ENCODE measurements at places on chromosomes 5 and 9.

- peak; percentile 59 for DNase-seq
These were observed 20.2 kb downstream of the ARSB start for GRCh38 chr5:78964889-78965288.

DNA sequence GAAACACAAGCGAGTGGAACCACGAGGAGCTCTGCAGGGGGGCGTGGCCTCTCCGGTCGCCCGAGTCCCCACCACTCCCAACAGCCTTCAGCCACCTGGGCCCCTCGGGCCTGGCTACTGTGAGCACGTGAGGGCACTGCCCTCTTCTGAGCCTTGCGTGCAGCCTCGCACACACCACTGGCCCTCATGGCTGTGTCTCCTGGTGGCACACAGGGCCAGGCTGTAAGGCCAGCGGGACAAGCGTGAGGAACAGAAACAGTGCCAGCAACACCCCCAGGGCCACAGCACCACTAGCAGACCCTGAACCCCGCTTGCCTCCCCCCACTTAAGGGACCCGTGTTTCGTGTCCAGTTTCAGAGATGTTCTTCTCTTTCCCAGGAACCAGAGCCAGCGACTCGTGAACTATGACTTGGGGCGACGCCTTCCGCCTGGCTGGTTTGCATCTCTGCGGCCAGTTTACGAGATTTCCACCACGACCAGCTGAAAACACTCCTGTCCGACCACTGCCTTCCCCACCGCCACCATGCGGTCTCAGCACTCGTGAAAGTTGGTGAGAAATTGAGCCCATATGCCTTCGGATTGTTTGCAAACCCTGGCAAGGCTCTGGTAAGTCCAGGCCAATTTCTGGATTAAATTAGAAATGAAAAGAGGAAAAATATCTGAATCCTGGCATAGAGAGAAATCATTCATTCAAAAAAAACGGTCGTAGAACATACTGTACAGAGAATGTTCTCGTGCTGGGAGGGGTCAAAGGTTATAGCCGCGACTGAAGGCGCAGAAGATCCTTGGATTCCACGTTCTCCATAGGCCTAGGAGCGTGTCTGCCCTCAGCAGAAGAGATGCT lies 135.6 kb downstream of the ZNF354C start:
- DNase-seq: no peak

GRCh38 chr5:66511491-66511890 lies 84.7 kb upstream of the MAST4 start:
- DNase-seq: no peak

- no peak for DNase-seq
These were observed 3.1 kb upstream of the IL7R start for GRCh38 chr5:35853631-35854030.

DNA sequence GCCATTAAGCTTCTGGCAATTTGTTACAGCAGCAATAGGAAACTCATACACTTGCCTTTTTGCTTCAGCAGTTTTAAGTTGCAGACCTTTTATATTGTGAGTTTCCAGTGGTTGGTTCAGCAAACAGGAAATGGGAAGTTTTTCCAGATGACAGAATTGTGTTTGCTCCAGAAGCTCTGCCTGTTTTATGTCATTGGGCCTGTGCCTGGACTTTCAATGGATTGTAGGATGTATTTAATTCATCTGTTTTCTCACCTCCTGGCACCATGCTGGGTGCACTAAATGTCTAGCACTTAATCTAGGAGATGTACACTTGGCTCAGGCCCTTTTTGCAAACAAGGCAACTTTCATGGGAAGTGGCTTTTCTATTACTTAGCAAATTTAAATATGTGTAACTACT lies 100.4 kb upstream of the CLINT1 start:
- no peak for DNase-seq

GRCh38 chr9:125312411-125312810 lies 50.8 kb downstream of the GAPVD1 start:
- no peak for DNase-seq

DNA sequence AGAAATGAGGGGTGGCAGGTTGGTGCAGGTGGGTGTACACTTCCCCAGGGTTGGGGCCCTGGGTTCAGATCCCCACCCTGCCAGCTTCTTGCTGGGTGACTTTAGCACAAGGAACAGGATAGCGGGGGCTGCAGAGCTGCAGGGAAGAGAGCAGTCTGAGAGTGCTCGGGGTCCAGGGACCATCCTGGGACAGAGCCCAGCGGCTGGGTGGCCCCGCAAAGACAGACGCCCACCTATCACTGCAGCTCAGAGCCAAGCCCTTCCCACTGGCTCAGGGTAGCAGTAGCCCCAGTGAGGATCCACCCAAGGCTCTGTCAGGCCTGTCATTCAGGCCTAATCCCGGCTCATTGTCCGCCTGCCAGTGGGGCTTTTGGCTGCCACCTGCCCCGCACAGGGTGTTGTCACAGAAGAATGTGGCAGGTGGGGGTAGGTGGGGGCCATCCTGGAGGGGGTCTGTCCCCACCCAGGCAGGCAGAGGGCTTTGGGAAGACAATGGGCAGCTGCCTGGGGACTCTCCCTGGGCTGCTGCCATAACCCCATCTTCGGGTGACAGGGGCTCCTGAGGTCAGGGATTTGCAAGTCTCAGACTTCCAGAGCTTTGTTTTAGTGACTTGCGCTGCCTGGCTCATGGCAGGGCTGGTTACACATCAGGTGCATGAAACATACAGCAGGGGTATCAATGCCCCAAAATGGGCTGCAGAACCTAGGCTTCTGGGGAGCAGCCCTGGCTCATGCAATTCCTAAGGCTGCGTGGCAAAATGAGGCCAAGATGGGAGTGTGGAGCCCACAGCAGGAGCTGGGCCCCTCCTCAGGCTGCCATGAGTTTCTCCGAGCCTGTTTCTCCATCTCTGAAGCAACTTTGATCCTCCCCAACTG lies 52.1 kb downstream of the BARX1 start:
- DNase-seq: no peak

DNA sequence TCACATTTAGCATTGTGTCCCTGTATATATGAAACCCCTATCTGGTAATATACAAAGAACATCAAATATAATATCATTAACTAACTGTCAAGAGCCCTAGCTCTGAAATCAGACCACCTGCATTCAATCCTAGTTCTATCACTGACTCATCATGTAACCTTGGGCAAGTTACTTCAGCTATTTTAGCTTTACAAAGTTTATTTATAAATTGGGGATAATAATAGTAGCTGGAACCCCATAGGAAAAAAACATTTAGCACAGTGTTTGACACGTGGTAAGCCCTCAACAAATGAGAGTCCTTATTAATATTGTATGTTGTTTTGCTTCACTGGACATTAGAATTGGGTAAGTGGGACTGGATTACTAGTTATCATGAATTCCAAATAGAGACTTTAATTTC lies 157.5 kb downstream of the EBF1 start:
- DNase-seq: no peak

DNA sequence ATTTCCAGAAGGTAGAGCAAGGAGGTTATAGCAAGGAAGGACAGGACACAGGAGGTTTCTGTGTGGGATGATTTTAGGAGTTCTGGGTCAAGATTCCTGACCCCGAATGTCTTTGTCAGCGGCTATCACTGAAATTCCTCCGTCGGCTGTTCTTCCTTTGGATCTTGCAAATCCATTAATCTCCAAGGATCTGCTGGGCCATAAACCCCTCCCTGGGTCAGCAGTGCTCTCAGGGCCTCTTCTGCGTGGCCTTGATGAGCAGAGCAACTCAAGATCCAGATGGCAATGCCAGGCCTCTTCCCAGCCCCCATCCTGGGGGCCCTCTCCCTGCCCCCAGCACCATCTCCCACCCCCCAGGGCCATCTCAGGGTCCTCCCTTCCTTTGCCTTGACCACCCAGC lies 16.3 kb upstream of the COL27A1 start:
- no peak for DNase-seq

GRCh38 chr9:35357116-35357515 lies 132.8 kb upstream of the RUSC2 start:
- peak; percentile 14 for DNase-seq

DNA sequence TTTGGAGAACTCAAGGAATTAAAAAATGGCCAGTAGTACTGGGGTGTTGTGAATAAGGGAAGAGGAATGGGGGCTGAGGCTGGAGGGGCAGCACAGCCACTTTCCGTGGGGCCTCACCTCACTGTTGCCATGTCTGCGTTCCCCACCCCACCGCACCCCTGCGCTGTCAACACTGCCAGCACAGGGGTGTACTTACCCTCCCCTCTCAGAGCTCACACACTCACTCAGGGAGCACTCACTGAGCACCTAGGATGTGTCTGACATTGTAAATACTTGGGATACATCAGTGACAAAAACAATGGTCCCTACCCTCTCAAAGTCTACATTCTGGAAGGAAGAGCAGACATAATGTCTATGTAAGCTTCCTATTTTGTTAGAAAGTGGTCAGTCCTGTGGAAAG lies 3.4 kb upstream of the RPS14 start:
- DNase-seq: no peak

DNA sequence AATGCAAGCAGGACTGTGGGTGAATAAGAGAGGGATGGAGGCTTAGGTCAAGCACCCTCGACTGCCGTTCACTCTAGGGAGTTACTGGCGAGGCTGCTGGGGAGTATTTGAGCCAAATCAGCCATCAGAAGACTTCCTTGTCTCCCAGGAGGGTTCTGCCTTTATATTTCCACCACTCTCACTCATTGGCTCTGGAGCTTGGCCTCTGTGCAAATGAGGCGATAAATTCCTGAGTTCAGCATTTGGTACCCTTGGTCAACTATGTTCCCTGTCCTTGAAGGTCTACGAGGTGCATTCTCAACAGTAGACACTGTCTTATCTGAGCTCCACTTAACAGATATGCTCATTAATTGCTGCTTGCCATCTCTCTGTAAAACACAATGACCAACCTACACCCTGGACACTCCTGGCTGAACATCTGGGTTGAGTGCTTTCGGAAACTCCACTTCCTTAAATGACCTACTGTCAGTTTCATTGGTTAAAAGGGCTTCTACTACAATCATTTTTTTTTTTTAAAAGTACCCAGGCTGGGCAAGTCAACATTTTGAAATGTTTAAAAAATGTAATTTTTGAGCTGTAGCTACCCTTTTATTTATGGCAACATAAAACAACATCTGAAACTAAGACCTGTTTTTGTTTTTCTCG lies 153.2 kb downstream of the NTRK2 start:
- no peak for DNase-seq

DNA sequence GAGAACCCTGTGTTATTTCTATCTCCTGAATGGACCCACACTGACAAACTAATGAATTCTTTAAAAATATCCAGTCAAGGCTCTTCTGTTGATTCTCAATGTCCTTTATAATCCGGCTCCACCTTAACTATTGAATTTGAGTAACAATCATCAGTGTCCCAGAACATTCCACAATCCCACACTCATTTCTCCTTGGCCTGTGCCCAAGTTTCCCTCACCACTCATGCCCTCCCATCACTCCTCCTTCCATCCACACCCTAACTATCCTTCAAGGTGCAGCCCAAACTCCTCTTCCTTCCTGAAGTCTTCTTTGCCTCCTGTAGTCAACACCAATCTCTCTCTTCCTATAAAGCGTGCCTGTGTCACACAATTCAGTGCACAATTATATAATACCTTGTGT lies 106.1 kb downstream of the NUDT12 start:
- no peak for DNase-seq

DNA sequence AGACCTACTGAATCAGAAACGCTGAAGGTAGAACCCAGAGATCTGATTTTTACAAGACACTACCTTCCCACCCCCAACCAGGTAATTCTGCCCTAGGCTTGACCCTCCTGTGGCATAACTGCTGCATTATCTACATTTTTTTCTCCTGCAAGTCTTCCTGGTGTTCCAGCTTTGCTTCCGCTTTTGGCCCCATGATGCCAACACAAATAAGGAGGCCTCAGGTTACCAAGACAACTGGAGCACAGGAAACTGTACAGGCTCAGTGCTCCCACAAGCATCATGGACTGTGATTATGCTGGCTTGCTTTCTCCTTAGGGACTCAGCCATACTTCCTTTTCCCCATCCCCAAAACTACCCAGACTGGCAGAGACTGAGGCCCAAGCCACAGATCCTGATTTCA lies 6.6 kb upstream of the MSMP start:
- peak; percentile 86 for DNase-seq

DNA sequence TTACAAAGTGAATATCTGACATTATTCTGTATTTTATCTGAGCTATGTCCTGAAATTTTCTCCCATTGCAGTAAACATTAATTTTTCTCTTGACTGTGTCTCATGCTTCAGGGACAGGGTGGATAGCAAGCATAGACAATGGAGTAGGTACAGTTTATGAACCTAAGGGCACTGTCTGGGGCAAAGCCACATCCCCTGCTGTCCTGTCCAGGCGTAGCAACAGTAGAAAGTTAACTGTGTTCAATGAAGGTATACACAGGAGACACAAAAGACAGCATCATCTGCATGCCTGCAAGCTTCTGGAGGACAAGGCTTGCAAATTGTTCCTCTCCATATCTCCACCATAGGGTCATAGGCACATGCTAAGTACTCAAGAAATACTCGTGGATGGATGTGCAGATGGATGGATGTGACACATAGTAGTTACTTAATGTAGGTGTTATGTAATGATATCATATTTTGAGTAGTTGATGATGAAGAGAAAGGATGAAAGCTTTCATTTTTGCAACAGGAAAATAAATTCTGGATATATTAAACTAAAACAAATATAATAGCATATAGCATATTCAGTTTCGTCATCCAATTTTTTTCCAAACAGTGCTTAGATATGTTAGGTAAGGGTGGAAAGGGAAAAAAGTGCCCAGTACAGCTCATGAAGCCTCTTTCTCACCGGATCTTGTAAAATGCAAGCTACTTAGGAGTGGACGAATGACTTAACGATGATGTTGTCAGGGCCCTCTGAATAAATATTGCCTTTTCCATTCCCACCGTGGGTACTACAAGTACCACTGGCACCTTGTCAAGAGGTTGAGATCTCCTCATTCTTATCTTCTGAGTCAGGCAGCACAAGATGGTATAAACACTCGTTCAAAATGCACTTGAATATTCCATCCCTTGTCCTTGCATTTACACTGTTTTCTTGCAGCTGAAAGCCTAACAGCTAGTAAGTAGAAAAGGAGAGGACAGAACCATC lies 19.9 kb upstream of the ZSWIM6 start:
- peak; percentile 75 for DNase-seq

DNA sequence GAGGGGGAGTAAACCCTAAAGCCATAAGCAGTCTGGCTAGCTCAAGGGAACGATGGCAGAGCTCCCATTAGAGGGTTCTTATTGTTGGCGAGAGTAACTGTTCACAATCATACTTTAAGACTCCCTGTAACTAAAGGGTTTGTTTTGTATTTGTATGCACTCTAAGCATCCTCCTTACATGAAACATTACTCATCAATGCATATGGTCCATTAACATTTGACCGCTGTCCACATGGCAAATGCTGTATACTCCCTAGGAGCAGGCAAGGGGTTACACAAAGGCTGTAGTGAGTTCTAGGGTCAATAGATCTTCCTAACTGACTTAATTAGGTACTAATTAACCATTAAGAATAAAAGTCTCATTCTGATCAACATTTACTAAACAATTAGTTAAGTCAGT lies 95.3 kb upstream of the MRPS30 start:
- no peak for DNase-seq

DNA sequence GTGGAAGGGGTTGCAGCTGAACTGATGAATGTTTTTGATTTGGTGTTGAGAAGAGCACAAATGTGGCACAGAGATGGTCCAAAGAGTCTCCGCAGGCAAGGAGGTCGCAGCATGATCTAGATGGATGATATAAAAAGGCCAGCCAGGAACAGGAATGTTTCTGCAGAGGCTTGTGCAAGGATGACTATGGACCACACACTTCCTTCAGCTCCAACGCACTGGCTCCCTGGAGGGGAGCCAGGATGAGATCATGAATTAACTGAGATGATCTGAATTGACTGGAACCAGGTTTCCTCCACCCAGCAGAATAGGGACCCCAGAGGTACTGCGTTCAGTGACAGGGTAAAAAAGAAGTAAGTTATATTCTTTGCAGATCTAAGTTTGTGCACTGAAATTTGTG lies 89.0 kb downstream of the ARSB start:
- DNase-seq: peak; percentile 70

GRCh38 chr9:28967226-28967625 lies 1393.9 kb upstream of the C9orf72 start:
- DNase-seq: no peak

All from brain microvascular endothelial cell (primary cell).